ENCODE measurements at places on chromosomes 12 and 14. TPM values are rescaled to one million over a fixed set of nuclear protein-coding genes. Genes with fewer than 3 reads are reported as not detected.
A peak's percentile ranks its signal among the peaks of the same experiment; 100 is the strongest.

DNA sequence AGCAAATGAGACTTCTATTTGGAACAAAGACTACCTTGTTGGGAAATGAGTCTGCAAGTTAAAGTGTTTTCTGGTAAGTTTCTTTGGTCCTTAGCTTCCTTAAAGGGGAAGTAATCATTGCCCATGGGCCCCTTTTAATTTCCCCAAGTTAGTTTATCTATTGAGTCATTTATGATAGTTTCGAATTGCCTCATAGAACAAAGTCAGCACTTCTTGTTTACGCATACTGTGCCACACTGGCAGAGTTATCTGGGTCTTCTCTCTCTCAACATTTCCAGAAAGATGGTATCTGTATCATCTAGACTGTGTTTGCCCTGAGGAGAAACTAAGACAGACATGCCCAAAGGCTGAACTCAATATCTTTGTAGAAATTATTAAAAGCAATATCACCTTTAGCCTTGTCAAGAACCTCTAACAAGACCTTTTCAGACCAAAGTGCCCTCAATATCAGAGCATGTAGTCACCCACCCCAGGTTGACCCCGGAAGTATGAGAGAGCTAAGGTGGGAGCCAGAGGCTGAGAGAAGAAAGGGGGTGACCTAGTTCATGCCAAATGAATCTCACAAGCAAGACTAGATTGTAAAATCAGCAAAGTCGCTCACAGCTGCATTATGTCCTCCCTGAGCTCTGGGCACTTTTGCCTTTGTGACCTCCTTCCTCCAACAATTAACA, 40.0 kb downstream of the GPR65 start:
- DNase-seq = no peak
- no peak overlapping the region for H3K4me3 ChIP-seq
- H3K27me3 ChIP-seq = no peaks in the 10 kb centered on the region
- no peaks in the 10 kb centered on the region for H3K4me1 ChIP-seq
- no peak overlapping the region for H3K27ac ChIP-seq

GRCh38 chr14:21476523-21476924, 235 bp downstream of the RAB2B start:
- no peak for DNase-seq
- H3K4me1 ChIP-seq = peaks cover 31% of the 10 kb centered on the region
- peak overlapping the region; percentile 99 for H3K27ac ChIP-seq
- no peaks in the 10 kb centered on the region for H3K27me3 ChIP-seq
- H3K36me3 ChIP-seq = peaks cover 23% of the 10 kb centered on the region
- peak overlapping the region; percentile 98 for H3K4me3 ChIP-seq

Gene MYH7
- not detected for total RNA-seq

- H3K36me3 ChIP-seq = no peaks in the 10 kb centered on the region
- H3K27me3 ChIP-seq = no peaks in the 10 kb centered on the region
- H3K4me1 ChIP-seq = no peaks in the 10 kb centered on the region
- H3K27ac ChIP-seq = no peak overlapping the region
- H3K4me3 ChIP-seq = no peak overlapping the region
- no peak for DNase-seq
Measured at GRCh38 chr12:41653386-41654326, 465.5 kb downstream of the PDZRN4 start.

DNA sequence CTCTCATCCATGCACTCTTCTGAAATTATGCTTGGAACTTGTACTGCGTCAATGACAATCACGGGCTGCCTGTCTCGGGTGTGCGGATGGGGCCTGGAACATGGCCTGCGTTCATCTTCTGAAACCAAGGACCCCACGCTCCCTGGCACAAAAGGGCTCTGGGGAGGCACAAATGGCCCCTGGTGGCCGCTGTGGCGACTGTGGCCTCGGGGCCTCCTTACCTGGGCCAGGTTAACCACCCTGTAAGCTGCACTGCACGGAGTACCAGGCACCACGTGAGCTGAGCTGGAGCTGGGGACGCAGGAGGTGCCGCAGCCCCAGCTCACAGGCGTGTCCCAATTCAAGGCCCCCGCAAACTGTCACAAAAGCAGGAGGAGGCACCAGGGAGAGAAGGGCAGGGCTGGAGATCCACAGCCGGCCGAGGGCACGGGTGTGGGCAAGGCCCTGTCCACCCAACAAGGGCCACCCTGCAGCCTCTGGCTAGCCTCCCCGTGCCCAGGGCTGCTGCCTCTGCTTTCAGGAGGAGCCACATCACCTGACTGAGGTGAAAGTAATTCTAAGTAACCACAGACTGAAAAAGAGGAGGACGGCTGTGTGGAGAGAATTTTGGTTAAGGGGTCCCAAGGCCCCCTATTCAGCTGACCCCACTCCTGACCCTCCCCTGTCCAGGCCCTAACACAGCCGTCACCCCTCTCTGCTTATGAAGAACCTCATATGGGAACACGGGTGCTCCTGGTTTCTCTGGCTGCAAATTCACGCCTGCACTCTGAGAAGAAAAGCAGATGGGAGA, 61.1 kb upstream of the GALNT9 start:
- no peak overlapping the region for H3K27ac ChIP-seq
- DNase-seq = no peak
- no peaks in the 10 kb centered on the region for H3K36me3 ChIP-seq
- no peak overlapping the region for H3K4me3 ChIP-seq
- no peaks in the 10 kb centered on the region for H3K27me3 ChIP-seq
